Parietal lobe (tissue), 2 donors: ENCODE measurements at places on chromosomes 3 and 15. TPM values are rescaled to one million over a fixed set of nuclear protein-coding genes. Genes with fewer than 3 reads are reported as not detected.

Gene DLL4
- 6.3 TPM for total RNA-seq

Gene SHC4
- 7.2 TPM for total RNA-seq

Gene TTLL13
- not detected for total RNA-seq

Gene SEMA6D
- 85.1 TPM for total RNA-seq

Gene CDCP1
- total RNA-seq, result 1.6 TPM

Gene CCDC191
- total RNA-seq, result 9.1 TPM

Gene CIP2A
- total RNA-seq, result 31.6 TPM

Gene ITPR1
- 363 TPM for total RNA-seq

Gene CCRL2
- total RNA-seq, result 1.9 TPM

Gene ADAMTS9
- 26.0 TPM for total RNA-seq

Gene SLC28A2
- total RNA-seq, result not detected

Gene PRR20G
- not detected for total RNA-seq
